Caudate nucleus (tissue), 63 donors: ENCODE measurements at places on chromosomes 5 and 9.

DNA sequence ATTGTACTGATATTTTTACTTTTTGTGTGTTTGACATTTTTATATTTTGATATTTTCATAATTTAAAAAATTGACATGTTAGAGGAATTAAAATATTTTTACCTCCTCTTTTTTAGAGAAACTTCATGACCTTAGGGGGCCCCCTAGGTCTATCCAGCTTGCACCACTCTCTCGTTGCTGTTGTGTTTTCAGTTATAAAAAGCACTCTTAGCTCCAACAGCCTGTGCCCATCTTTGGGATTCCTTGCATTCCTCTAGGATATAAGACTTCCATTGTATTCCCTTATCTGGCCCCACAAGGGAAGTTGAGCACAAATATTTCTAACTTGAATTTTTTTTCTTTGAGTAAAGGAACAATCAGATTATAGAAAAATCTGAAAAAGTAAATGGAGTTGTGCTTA lies 245.3 kb downstream of the SH3GL2 start:
- no peak for DNase-seq

GRCh38 chr5:168114444-168115017 lies 176.9 kb upstream of the WWC1 start:
- peak; percentile 20 for DNase-seq

- DNase-seq, result no peak
These were observed 119.6 kb upstream of the HMHB1 start for GRCh38 chr5:143692342-143692741.

GRCh38 chr5:81830596-81830995 lies 79.7 kb upstream of the SSBP2 start:
- no peak for DNase-seq

DNA sequence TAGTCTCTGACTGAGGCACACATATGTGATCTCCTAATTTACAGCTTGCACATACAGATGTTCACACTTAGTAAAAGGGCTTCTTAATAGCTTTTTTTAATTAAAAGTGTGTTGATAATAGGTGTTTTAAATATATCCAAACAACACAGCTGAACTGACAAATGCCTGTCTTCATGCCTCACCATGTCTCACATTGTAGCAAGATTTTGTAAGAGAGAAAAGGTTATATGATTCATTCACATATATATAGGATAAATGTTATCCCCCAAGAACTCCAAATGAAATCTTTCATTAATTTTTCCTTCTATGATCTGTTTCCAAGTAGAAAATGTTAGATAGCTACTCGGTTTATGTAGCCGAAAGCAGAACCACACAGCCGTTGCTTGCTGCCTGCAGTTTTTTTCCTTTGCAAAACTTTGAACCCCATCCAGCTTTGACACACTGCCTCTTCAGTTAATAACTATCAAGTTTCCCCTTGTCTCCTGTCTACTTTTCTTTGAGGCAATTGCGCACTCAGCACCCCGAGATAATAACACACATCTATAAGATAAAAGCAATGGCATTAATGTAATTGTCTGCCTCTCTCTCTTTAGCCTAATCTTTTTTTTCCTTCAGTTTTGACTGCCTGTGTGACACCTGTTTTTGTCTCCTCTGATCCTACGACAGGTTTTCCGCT lies 299.2 kb downstream of the BNC2 start:
- no peak for DNase-seq

- DNase-seq, result no peak
These were observed 50.7 kb downstream of the ICE1 start for GRCh38 chr5:5473226-5473625.

- peak; percentile 42 for DNase-seq
These were observed 616 bp downstream of the RNF130 start for GRCh38 chr5:180070756-180071530.

DNA sequence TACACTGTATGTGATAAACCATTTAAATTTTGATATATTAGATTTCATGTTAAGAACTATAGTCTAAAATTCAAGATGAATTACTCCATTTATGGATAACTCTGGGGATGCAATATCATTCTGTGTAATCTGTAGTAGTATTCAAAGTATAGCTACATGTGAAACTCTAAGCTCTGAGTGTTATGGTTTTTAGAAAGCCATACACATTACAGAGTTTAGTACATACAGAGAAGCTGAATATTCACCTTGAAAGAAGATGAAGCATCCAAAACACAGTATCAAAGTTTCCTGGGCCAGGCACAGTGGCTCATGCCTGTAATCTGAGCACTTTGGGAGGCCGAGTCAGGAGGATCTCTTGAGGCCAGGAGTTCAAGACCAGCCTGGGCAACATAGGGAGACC lies 25.0 kb downstream of the ABHD17B start:
- DNase-seq, result no peak

DNA sequence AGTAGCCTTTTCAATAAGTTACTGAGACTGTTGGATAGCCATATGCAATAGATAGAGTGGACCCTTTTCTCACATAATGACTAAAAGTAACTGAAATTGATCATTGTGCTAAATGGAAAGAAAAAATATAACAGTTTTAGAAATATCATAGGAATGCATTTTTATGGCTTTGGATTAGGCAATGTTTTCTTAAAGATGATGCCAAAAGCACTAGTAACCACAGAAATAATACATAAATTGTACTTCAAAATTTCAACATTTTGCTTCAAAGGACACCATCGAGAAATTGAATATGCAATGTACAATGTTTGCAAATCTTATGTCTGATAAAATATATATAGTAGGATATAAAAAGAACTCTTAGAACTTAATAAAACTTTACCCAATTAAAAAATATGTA lies 1267.5 kb upstream of the CDH9 start:
- DNase-seq, result no peak

DNA sequence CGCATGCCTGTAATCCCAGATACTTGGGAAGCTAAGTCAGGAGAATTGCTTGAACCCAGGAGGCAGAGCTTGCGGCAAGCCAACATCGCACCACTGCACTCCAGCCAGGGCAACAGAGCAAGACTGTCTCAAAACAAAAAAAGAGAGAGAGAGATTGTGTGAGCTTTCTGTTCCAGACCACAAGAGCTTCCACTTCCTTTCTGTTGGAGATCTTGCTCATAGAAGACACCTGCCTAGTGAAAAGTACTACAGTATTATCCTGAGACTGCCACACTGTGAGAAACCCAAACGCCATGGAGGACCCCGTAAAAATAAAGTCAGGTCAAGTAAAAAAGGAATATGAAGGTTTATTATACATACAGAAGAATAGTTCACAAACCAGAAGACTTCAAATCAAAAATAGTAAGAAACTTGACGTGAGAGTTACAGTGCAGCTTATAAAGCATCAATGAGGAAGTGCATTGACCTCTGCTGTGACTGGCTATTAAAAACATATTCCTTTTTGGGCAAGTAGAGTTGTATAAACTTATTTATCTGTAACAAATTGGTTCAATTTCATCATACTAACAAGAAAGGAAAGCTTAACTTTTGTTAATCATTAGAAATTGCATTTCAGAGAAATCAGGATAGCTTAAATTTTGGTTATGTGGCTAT lies 4.3 kb upstream of the EMB start:
- no peak for DNase-seq

GRCh38 chr5:145585443-145586148 lies 249.5 kb downstream of the PRELID2 start:
- no peak for DNase-seq

GRCh38 chr5:172342918-172343317 lies 59.4 kb upstream of the UBTD2 start:
- DNase-seq, result no peak

- no peak for DNase-seq
These were observed 157.2 kb upstream of the DMRT1 start for GRCh38 chr9:684054-684890.

DNA sequence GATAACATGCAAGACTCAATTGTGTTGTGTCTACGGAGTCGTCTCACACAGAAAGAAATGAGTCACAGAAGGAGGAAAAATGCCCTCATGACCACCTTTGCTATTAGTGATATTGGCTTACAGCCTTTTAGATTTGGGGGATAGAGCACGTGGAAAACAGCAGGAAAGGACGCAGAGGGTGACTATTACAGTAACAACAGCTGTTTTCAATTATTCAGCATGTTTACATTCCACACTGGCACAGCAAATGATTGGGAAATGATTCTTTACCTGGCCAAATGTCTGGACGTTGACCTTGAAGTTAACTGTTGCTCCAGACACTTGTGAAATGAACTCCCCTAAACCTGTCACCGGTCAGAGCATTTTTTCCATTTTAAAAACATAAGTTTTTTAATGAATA lies 46.8 kb downstream of the APTX start:
- DNase-seq, result no peak

DNA sequence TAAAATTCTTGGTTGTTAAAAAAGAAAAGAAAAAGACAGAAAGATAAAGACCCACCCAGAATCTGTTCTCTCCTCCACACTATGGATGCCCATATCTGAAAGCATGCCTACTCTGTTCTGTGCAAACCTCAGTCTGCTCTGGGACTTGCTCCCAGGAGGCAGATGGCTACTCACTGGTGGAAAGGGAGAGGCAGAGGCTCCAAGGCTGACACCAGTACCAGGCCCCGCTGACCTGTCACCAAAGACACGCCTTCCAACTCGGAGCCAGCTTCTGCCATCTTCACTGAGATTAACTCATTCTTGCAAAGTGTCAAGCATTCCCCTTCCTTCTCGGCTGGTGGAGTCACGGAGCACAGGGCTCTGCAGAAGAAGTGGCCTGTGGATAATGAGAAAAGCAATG lies 21.6 kb downstream of the SH3TC2 start:
- DNase-seq, result no peak

GRCh38 chr5:93572608-93573353 lies 8.2 kb downstream of the NR2F1-AS1 start:
- DNase-seq, result no peak

DNA sequence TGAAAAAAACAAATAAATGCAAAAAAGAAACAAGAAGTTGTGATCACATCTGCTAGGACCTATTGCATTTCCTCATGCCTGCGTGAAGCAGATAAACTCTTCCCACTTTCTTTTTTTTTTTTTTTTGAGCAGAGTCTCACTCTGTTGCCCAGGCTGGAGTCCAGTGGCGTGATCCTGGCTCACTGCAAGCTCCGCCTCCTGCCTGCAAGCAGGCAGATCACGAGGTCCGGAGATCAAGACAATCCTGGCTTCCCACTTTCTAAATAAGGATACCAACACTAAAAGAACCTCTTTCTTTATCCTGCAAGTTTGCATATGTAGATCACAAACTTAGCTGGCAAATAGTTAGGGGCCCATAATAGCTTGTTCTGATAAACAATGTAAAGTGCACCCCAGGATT lies 128.6 kb downstream of the ASTN2 start:
- DNase-seq, result no peak

GRCh38 chr5:54362992-54363625 lies 52.7 kb upstream of the ARL15 start:
- DNase-seq, result no peak

DNA sequence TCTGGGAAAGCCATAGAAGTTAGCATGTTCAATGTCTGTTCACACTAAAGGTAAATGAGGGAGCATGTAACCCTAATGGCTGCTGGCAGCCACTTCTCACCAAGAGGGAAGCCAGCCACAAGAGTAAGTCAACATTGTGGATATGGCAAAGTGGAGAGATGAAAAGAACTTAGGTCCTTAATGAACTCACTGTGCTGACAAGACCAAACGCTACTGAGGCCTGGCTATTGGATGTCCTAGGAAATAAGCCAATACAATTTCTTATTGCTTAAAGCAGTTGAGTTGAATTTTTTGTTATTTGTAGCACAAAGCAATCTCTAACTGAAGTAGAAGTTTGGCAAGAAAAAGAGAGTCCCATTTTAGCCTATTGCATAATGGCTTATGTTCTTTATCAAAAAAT lies 6.8 kb downstream of the GPR150 start:
- DNase-seq, result no peak

- DNase-seq, result no peak
These were observed 21.4 kb downstream of the TTLL11 start for GRCh38 chr9:122071715-122072114.

DNA sequence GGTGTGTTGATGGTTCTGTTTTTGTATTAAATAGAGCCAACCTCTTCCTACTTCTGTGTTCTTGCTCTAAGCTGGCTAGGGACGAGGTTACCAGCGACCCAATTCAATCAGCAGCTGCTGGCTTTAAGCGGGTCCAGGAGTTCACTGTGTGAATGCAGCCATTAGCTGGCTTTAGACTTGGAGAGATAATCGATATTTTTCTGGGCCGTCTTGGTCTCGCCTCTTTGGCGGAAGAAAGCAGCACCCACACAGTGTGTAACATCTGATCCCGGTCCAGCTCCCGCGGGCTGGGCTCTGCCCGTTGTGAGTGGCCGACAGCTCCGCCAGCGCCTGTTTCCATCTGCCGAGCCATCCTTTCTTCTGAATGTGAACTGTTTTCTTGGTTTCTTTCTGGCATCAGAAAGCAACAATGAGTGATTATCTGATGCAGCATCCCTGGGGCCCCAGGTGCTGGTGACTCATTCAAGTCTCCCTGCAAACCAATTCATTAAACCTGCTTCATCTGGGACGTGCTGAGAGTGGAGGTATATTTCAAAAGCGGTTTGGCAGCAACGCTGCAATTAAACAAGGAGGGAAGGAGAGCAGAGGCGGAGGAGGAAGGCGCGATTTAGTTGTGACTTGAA lies 90.8 kb upstream of the IRX4 start:
- no peak for DNase-seq

- no peak for DNase-seq
These were observed 240.8 kb downstream of the MCTP1 start for GRCh38 chr5:95044096-95044495.

DNA sequence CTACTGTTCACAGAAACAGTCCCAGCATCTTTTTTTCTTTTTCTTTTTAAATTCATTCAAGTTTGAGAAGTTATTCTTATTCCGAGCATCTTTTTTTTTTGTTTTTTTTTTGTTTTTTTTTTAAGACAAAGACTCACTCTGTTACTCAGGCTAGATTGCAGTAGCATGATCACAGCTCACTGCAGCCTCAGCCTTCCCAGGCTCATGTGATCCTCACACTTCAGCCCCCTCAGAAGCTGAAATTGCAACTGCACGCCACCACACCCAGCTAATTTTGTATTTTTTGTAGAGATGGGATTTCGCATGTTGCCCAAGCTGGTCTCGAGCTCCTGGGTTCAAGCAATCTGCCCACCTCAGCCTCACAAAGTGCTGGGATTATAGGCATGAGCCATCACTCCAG lies 36.4 kb upstream of the CHD1 start:
- no peak for DNase-seq

- no peak for DNase-seq
These were observed 272.2 kb downstream of the AUH start for GRCh38 chr9:91089405-91090129.

GRCh38 chr9:108423433-108423832 lies 432.4 kb downstream of the ACTL7B start:
- DNase-seq, result no peak

- no peak for DNase-seq
These were observed 10.7 kb downstream of the ABO start for GRCh38 chr9:133264235-133264764.
